Coronary artery (tissue), 2 donors: ENCODE measurements at places on chromosomes 5 and 9.

GRCh38 chr5:123452401-123452800, 29.2 kb upstream of the CEP120 start:
- no peak for DNase-seq

DNA sequence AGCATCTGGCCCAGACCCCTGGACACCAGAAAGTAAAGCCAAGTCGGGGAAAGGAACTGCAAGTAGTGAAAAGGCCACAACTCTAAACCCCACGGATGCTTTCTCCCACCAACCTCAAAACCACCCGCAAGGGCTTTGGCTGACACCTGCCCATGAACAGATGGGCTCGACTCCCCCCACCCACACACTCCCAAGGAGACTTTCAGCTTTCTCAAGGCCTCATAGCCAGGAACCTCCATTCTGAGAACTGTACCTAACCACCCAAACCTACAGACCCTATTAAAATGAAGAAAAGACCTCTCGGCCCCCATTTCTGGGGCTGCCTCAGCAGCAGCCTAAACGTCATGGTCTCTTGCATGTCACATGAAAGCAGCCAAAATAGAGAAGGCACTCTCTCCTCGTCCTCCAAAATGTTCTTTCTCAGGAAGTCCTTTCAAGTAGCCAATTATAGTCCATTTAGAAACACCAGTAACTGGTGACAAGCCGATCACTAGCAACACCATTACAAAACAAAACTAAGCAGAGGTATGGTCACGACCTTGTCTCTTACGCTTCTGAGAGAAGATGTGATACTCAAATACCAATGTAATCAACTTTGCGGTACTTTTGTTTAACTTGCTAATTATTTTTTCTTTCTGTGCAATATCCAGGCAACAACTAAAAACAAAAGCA, 2.9 kb downstream of the B4GALT1 start:
- DNase-seq, result peak; percentile 75

- DNase-seq, result no peak
Measured at GRCh38 chr9:115799734-115800133, 353.9 kb upstream of the PAPPA start.

GRCh38 chr5:77367741-77368140, 124.4 kb downstream of the WDR41 start:
- no peak for DNase-seq

DNA sequence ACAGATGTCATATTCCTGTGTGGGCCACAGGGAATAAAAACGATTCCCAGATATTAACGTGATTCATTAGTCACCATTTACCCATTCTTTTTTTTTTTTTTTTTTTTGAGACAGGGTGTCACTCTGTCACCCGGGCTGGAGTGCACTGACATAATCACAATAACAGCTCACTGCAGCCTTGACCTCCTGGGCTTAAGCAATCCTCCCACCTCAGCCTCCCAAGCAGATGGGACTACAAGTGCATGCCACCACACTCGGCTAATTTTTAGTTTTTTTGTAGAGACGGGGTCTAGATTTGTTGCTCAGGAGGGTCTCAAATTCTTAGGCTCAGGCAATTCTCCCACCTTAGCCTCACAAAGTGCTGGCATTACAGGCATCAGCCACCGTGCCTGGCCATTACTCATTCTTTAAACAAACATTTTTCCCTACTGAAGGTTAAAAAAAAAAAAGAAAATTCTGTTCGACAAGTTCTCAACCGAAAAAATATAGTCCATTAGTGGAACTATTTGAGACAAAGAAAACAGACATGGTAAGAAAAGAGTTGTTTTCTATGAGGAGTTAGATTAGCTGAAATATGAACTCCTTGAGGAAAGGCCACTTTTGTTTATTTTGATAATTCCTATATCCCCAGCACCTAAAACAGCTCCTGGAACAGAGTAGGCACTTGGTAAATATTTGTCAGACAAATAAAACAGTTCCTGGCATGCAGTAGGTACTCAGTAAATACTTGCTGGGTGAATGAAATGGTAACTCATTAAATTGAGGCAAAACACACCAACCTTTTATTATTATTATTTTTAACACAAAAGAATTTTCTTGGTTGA, 32.1 kb upstream of the PDCL start:
- DNase-seq, result no peak

DNA sequence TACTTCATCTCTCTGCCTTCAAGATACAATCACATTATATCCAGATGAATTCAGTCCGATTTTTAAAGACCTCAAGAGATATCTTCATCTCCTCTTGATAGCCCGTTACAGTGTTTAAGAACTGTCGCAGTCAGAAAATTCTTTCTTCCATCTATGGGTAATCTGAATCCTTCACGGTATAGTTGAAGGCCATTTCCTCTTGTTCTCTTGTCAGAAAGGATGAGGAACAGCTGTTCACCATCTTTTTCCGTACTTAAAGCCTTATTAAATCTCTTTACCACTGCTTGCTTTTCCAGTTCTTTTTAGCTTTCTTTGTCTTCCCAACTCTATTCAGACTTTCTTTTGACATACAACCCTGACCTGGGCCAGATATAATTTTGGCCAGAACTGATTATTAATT, 121.8 kb downstream of the XRCC4 start:
- no peak for DNase-seq

DNA sequence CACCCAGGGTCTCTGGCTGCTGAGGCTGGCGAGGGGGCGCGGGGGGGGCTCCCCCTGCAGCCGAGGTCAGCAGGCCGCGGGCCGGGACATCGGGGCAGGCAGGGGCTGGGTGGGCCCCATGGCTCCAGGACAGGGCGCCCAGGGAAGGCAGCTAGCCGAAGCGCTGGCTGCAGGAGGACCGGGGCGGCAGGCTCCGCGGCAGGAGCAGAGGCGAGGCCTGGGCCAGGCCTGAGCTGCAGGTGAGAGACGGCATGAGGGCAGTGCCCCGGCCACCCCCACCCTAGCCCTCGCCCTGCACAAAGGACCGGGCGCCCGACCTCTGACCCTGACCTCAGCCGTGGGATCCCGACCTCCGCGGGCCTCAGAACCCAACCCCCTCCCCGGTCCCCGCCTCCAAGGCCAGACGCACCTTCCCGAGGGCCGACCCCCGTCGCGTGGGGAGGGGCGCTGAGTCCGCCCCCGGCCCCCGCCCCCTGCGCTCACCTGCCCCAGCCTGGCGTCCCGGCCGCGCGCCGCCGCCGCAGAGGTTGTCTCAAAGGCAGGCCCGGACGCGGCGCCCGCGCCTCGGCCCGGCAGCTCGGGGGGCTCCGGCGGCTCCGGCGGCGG, 431 bp downstream of the RNF208 start:
- no peak for DNase-seq

DNA sequence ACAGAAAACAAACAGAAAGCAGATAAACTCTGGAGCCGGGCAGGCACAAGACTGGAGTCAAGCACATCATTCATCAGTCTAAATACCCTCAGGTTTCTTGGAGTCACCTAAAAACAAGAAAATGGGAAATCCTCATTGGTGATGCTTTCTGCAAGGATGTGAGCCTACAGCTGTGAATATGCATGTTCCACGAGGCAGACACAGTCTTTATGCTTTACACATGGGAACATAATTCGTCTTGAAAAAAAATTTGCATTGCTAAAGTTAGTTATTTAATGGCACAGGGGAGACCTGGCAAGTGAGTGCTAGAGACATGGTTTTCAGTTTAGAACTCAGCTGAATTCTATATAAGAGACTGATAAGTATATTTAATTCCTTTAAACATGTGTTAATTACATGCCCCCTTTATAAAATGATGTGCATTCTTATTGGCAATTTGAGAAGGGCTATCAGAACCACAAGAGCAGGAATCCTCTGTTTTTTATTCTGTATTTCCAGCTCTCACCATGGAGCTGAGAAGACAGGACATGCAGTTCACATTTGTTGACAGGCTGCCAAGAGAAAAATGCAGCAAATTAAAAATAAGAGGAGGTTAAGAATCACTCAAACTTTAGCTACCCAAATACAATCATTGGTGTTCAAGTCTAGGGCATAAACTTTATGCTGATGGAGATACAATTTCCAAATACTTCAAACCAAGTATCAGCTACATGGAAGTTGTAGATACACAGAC, 438.0 kb upstream of the MPDZ start:
- no peak for DNase-seq

DNA sequence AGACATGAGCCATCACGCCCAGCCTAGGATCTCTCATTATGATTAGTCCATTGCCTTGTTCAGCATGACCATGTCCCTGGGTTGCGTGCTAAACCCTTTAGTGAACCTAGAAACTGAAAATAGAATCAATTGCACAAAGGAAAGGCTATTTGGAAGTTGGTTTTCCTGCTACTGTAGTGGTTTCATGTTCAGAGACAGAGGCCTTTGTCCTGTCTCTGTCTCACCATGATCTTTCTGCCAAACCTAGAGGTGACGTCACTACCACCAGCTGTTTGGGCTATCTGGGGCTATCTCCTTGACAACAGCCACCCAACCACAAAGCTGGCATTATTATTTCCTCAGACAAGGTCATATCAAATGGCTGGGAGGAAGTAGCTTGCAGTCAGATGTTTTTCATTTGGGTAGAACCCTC, 4.0 kb upstream of the CDK5RAP2 start:
- DNase-seq, result no peak

DNA sequence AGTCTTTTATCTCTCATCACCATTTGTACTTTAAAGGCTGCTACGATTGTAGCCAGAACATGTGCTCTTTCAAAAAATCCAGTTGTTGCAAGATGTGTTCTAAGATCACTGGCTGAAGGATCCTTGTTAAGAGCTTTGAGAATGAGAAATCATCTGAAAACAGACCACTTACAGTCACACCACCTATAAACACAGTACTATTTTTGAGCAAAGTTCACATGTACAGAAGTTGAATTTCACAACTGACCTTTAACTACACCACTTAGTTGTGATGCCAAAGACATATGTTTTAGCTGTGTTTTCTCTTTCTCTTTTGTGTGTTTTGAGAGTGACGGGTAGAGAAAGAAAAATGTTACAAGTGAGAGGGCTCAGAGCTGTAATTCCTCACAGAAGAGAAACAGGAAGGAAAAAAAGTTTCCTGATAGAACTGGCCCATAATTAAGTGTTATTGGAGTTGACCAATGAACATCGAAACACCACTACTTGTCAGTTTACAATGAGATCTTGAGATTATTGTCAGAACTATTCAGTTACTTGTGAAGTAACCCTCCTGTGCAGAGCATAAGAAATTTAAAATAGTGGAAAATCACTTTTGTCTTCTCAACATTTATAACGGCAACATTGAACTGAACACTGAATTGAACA, 245.4 kb downstream of the MLLT3 start:
- DNase-seq, result no peak

- DNase-seq, result no peak
Measured at GRCh38 chr5:98679963-98680362, 93.5 kb upstream of the RGMB start.

DNA sequence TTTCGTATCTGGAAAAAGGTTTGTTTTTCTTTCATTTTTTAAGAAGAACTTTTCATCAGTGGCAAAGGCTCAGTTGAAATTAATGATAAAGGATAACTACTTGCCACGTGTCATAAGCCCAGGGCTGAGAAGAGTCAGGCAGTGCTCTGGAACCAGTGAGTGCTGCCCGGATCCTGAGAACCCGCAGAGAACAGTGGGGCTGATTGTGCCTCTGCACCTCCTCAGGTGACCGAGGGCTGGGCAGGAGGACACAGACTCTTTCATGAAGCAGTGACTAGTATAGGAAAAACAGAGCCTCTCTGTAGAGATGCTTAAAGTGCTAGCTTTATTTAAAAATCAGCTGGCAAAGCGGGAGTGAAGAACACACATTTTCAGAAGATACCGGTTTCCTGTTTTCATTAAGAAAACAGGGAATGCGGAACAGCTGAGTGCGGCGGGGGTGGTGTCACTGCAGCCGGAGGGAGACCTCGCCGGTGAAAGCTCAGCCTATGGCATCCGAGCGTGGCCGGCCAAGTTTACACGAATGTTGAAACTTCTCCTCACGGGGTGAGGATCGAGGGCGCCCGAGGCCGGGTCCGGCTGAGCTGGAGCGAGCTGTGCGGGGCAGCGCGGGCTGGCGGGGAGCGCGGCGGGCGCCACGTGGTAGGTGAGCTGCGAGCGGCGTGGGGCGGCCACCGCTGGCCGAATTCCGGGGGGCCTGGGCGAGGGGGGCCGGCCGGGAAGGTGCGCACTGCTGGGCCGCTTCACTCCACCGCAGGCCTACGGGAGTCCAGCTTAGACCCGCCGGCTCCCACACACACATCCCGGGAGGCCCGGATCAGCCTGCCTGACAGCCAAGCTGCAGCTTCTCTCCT, 134.7 kb upstream of the DMRT1 start:
- DNase-seq, result peak; percentile 92
